Left lobe of liver (tissue), 2 donors: ENCODE measurements at places on chromosomes 1 and 21. TPM values are rescaled to one million over a fixed set of nuclear protein-coding genes. Genes with fewer than 3 reads are reported as not detected.

Gene RBM11
- not detected for total RNA-seq

Gene SPTA1
- total RNA-seq, result 0.88 TPM

Gene NDUFV3
- 22.8 TPM for total RNA-seq

Gene RHBDL2
- total RNA-seq, result not detected

Gene PATJ
- 33.4 TPM for total RNA-seq

Gene LINGO4
- 0.15 TPM for total RNA-seq

Gene BACE2
- 4.1 TPM for total RNA-seq

Gene ESRRG
- total RNA-seq, result 1.4 TPM

Gene INSRR
- not detected for total RNA-seq

Gene ZMYND12
- 3.9 TPM for total RNA-seq

Gene LAMC1
- total RNA-seq, result 19.0 TPM

Gene ICOSLG
- total RNA-seq, result 3.8 TPM

Gene CHRM3
- 1.0 TPM for total RNA-seq

Gene LENEP
- not detected for total RNA-seq

Gene SLAMF9
- 0.83 TPM for total RNA-seq

Gene SV2A
- total RNA-seq, result 0.45 TPM

Gene KRTAP19-1
- not detected for total RNA-seq

Gene SLC1A7
- 0.35 TPM for total RNA-seq

Gene S100PBP
- 10.3 TPM for total RNA-seq

Gene CR1L
- total RNA-seq, result 0.43 TPM

Gene GCSAML
- not detected for total RNA-seq

Gene TCHH
- 0.08 TPM for total RNA-seq

Gene FAM177B
- total RNA-seq, result not detected

Gene MAP3K7CL
- total RNA-seq, result 3.8 TPM

Gene AIRE
- not detected for total RNA-seq

Gene EXO1
- total RNA-seq, result 0.33 TPM

Gene APCS
- total RNA-seq, result 1,727 TPM
